Memory B cell (primary cell): ENCODE measurements at places on chromosomes 13 and 19.

DNA sequence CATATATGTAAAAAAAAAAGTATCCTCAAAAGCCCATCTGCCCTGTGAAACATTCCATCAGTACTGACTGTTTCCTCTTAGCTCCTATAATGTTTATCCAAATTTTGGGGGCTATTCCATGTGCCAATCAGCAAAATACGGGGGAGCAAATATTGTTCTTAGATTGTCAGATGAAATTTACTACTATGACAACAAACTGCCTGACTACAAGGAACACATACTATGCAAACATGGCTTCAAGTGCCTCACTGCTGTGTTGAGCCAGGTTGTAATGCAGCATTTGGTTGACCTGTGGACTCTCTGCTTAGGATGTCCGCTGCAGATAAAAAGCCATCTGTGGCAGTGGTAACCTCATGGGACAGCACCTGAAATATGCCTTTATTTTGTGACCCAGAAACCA is 98.2 kb upstream of the SCEL start:
- DNase-seq: no peak

GRCh38 chr13:56586976-56587375 is 553.7 kb upstream of the PRR20A start:
- no peak for DNase-seq

- DNase-seq: no peak
Observed at GRCh38 chr13:95723438-95723837, 46.5 kb downstream of the DNAJC3 start.

DNA sequence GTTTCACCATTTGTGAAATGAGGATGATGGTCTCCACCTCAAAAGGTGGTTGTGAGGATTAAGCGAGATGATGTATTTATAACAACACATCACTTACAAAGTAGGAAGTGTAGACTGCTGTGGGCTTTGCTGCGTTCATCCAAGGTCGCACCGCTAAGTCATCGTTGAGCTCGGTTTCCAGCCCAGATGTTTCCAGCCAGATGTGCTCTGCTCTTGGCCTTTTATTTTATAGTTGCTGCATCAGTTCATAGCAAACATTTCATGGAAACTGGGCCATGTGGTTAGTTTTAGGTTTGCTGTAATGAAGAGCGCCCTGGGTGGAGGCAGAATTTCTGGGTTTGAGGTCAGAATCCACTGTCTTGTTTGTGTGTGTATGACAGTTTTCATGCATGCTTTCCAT is 76.5 kb upstream of the RNF113B start:
- DNase-seq: no peak
